ENCODE measurements at places on chromosomes 1 and 21. TPM values are rescaled to one million over a fixed set of nuclear protein-coding genes. Genes with fewer than 3 reads are reported as not detected.

DNA sequence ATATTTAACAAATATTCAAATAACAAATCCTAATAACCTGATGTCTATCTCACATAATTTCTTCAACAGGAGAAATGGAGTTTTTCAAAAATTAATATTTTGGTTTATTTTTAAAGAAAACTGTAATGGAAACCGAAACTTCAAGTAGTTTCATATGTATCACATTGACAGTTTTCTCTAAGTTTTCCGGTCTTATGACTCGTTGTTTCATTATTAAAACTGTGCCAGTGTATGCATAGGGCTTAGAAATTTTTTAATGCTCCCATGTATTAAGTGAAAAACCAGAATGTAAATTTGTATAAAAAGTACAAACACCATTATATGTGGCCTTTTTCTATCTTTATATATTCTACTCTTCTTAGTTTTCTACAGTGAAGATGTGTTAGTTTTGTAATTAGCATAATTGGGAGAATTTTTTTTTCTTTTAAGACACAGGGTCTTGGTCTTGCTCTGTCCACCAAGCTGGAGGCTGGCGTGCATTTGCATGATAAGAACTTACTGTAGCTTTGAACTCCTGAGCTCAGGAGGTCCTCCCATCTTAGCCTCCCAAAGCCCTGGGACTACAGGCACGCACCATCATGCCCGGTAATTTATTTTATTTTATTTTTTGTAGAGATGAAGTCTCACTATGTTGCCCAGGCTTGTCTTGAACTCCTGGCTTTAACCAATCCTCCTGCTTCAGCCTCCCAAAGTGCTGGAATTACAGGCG, 43.9 kb upstream of the SAMSN1 start:
- no peak for DNase-seq

DNA sequence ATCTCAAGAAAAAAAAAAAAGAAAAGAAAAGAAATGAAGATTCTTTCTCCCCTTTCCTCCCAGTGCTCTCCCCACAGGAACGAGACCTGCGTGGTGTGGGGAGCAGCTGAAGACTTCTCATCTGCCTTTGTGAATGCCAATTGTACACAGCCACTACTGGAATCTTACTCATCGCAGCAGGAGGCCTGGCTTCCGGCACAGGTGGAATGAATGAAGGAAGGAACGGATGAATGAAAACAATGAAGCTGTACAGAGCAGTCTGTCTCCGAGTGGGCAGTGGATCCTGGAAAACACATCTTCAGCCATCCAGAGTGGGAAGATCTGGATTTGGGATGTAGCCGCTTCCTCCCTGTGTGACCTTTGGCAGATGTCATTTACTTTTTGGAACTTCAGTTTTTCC, 64.9 kb downstream of the RUNX3 start:
- DNase-seq = no peak

GRCh38 chr21:17491716-17492414, 21.0 kb upstream of the CXADR start:
- DNase-seq = peak; percentile 98

GRCh38 chr1:35866991-35867390, 16.0 kb upstream of the AGO1 start:
- DNase-seq = no peak

Gene IL20
- not detected for total RNA-seq

DNA sequence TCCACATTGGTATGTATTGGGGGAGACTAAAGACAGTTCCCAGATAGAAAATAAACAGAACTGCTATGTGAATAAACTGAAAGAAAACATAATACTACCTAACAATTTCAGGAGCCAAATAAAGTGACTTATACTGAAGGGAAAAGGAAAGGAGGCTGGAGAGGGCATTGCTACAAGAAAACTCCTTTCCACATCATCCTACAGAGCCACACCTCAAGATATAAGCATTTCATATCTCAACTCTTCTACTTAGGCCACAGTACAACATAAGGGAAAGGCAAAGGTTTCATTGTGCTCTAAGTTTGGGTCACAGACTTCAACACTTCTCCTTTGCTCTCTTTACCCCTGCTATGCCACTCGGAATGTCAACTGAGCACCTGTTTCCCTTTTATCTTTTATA, 54.9 kb downstream of the ST7L start:
- DNase-seq = no peak

Measured in bronchial epithelial cell (primary cell).